ENCODE measurements at places on chromosomes 1 and 21. TPM values are rescaled to one million over a fixed set of nuclear protein-coding genes. Genes with fewer than 3 reads are reported as not detected.
A peak's percentile ranks its signal among the peaks of the same experiment; 100 is the strongest.

Gene TMEM79
- total RNA-seq: 0.51 TPM

GRCh38 chr1:55286856-55287602 is 71.9 kb upstream of the USP24 start:
- H3K4me3 ChIP-seq: no peak overlapping the region
- DNase-seq: no peak
- H3K36me3 ChIP-seq: no peaks in the 10 kb centered on the region
- no peaks in the 10 kb centered on the region for H3K4me1 ChIP-seq

Gene LCE3E
- not detected for total RNA-seq

DNA sequence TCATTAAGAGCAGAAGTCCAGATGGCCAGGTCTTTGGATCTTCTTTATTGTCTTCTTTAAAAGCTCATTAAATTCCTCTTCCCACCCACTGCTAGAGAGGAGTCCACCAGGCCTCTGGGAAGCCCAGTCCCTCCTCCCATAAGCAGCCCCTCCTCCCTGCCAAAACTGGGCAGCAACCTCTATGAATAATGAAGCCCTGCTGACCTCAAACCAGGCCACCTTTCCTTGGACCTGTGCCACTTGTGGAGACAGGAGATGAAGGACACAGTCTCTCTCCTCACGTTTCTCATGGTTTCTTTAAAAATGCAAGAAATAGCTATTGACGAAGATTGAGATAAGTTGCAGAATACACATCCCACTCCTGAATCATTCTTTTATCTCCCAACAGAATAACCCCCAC is 112.8 kb downstream of the EDEM3 start:
- H3K27ac ChIP-seq: no peak overlapping the region
- H3K27me3 ChIP-seq: no peaks in the 10 kb centered on the region
- H3K4me1 ChIP-seq: no peaks in the 10 kb centered on the region
- no peaks in the 10 kb centered on the region for H3K36me3 ChIP-seq
- DNase-seq: no peak

DNA sequence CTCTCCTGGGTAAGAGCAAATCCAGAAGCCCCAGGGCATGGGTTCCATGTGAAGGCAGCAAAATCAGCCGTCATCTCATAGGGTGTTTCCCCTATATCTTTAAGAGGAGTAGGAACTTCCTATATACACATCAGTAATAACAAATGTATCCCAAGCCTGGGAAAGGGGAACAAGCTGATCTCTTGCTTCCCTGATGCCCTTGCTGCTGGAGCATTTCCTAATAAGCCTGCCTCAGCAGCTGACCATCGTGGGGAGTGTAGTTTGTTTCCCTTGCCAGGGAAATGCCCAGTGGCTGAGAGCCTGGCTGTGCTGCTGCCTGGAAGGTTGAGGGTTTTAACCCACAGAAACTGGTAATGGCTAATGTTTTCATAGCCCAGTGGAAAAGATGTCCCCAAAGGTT is 177.0 kb downstream of the NPHP4 start:
- no peak overlapping the region for H3K27ac ChIP-seq
- no peaks in the 10 kb centered on the region for H3K27me3 ChIP-seq
- H3K4me3 ChIP-seq: no peak overlapping the region
- no peaks in the 10 kb centered on the region for H3K4me1 ChIP-seq

GRCh38 chr1:201072149-201072548 is 40.1 kb downstream of the CACNA1S start:
- peaks cover 47% of the 10 kb centered on the region for H3K36me3 ChIP-seq
- peak overlapping the region; percentile 48 for H3K27ac ChIP-seq
- no peak for DNase-seq
- no peak overlapping the region for H3K4me3 ChIP-seq
- no peaks in the 10 kb centered on the region for H3K27me3 ChIP-seq

All from gastrocnemius medialis (tissue), 4 donors.